ENCODE measurements at places on chromosomes 7 and 10.

GRCh38 chr10:23376229-23376655 is 31.6 kb upstream of the C10orf67 start:
- DNase-seq: no peak

GRCh38 chr7:132756484-132756990 is 180.3 kb upstream of the PLXNA4 start:
- peak; percentile 16 for DNase-seq

GRCh38 chr10:67978749-67979148 is 94.3 kb downstream of the SIRT1 start:
- no peak for DNase-seq

DNA sequence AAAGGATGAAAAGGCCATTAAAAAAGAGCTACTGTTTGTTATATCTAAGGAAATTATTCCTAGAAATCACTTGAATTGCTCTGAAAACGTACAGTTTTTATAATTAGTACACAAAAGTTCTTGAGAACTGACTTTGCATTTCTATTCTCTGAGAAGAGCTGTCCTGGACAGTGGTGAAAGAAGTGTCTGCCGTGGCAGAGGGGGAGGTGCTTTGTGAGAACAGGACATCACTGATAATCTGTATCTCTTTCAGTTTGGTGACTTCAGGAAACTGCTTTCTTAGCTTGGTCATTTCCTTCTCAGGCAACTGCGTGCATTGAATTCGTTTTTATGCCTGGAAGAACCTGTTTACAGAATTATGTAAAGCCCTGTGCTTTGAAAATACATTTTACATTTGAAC is 52.1 kb downstream of the POLL start:
- no peak for DNase-seq

DNA sequence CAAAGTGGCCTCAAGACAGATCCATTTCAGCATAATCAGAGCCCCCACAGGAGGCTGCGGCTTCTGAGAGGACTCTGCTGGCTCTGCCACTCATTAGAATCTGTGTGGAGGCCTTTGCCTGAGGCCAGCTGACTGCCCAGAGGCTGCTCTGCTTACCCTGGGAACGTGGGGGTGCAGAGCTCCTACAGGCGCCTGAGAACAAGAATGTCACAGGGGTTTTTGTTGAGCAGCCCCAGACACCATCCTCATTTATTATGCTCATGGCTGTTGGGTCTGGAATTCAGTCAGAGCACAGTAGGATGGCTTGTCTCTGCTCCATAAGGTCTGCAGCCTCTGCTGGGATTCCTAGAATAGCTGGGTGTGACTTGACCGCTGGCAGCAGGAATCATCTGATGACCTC is 101.8 kb upstream of the GDF10 start:
- no peak for DNase-seq

DNA sequence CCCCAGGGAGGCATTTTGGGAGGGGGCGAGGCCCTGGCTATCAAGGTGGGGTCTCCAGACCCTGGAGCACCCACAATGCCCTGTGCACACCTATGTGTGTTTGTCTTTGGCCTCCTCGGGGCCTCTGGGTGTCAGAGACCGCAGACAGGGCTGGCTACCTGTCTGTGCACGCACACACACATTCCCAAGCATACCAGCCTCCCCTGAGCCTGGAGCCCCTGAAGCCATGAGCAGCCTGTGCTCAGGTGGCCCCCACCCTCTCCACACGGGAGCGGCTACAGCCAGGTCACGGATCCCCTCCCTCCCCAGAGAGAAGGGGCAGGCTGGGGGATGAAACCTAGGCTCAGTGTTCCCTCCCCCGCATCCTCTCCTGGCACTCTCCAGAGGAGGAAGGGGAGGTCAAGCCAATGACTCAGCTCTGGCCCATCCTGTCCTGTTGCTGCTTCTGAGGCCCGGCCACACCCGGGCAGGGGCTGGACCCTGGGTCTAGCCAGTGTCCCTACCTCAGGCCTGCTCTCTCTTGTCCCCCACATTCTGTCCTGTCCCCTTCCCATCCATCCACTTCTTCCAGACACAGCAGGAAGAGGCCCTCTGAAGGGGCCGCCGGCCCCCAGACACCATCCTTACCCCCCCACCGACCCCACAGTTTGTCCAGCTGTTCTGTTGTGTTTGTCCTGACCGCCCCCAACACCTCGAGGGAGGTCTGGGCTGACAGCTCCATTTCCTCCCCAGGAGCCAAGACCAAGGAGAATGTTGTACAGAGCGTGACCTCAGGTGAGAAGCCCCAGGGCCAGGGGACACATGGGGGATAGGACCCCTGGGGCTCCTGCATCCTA is 720 bp downstream of the SNCG start:
- no peak for DNase-seq

DNA sequence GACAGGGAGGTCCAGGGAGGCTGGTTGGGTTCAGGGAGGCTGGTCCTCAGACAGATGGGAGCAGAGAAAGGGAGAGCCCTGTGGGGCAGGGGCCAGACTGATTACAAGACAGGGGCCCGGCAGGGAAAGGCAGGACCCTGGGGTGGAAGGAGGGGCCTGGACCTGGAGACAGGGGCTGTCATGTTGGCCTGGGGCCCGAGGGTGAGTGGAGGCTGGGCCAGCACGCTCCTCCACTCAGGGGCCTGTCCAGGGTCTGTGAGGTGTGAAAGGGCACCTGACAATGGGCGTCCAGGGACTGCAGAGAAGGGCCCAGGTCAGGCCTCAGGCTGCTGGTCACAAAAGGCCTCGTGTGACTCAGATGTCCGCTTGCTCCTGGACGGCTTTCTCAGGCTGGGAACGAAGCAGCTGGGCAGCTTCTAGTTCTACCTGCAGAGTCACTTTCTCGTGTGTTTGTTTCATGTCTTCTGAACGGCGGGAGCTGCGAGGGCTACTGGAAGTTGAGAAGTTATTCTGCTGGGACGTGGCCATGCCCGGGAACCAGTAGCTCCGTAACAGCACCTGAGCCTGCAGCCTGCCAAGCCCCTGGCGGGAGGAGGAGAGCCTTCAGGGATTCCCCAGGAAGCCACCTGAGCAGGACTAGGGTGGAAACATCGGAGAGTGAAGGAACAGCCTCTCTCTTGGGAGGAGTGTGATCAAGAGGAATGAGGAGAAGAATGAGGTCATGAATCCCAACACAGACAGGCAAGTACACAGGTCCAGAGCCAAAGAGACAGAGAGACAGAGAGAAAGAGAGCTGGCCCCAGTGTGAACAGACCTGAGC is 65.8 kb downstream of the KLF6 start:
- DNase-seq: no peak

All from NCI-H187 treated with DMSO at 0.1 percent for 48 hours (cell line).